ENCODE measurements at places on chromosomes 13 and 19.

DNA sequence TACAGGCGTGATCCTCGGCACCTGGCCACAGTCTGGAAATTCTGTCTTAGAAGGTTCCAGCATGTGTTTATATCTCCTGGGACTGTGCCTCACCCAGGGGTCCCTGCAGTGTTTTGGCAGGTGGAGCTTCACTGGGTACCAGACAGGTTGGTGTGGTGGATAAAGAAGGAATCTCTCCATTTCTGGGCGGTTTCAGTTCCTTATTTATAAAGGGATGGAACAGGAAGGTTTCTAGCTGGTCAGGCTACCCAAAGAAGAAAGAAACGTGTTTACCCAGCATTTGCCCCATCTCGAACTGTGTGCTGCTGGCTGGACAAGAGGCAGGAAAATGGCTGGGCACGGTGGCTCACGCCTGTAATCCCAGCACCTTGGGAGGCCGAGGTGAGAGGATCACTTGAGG is 9.8 kb downstream of the PNPLA6 start:
- no peak overlapping the region for H3K27ac ChIP-seq
- H3K4me3 ChIP-seq, result no peak overlapping the region

DNA sequence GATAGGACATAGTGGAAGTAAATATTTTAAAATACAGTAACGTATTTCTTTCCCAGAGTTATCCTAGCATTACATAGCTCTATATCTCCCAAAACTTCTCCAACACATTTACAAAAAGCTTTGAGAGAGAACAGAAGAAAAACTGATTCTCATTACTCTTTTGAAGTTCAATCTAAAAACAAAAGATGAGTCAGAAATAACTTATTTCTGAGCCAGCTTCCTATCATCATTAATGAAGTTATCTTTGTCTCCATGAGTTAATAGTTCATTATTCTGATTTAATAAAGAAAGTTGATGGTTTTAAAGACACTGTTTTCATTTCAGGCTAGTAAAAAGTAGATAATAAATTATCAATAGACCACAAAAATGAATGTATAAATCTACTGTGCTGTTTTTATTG is 446.7 kb upstream of the SPRY2 start:
- no peaks in the 10 kb centered on the region for H3K36me3 ChIP-seq
- no peak overlapping the region for H3K27ac ChIP-seq
- no peak for DNase-seq
- H3K4me3 ChIP-seq, result no peak overlapping the region
- H3K4me1 ChIP-seq, result no peaks in the 10 kb centered on the region
- no peaks in the 10 kb centered on the region for H3K27me3 ChIP-seq

DNA sequence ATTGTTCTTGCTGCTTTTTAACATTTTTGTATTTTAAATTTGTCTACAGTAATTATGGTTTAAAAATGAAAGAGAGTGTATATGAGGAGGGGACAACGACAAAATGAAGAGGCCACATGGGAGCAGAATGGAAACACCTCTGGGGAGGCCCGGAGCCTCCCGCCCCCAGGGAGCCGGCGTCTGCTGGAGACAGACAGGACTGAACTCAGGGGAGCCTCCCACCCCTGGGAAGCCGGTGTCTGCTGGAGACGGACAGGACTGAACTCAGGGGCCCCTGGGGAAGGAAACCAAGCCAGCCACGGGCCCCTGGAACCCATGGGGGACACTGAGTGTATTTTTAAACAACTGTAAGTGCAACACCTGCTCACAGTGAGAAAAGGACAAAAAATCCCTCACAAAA is 16.7 kb upstream of the SLC39A3 start:
- H3K27ac ChIP-seq, result no peak overlapping the region
- no peaks in the 10 kb centered on the region for H3K27me3 ChIP-seq

GRCh38 chr19:39937787-39938186 is 3.4 kb upstream of the FCGBP start:
- 0 out of 2 replicates have a peak, but pooled peaks cover 2% of the 10 kb centered on the region for H3K27me3 ChIP-seq
- no peaks in the 10 kb centered on the region for H3K4me1 ChIP-seq
- no peaks in the 10 kb centered on the region for H3K36me3 ChIP-seq
- no peak for DNase-seq
- H3K4me3 ChIP-seq, result no peak overlapping the region
- H3K27ac ChIP-seq, result no peak overlapping the region
